HuH-7.5 (cell line): ENCODE measurements at places on chromosomes 1 and 21.

DNA sequence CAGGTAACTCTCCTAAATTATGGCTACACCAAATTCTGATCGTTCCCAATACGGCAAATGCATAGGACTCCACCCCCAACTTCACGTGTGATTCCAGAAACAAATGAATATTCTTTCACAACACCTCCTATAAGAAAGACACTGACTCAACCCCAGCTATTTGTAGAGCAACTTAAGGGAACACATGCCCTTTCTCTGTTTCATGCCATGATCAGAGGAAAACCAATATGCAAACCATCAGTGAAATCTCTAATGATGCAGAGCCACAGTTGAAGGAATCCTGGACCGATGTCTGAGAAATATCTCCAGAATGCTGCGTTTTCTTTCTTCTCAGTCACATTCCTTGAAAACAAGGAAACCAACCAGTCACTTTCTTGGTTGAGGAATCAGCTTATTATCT is 164.2 kb upstream of the PTBP2 start:
- DNase-seq = no peak

- no peak for DNase-seq
These were observed 20.1 kb upstream of the DONSON start for GRCh38 chr21:33608559-33608958.

- no peak for DNase-seq
These were observed 76.4 kb downstream of the UBE4B start for GRCh38 chr1:10108948-10109708.

GRCh38 chr1:79928901-79929300 is 922.4 kb upstream of the ADGRL4 start:
- no peak for DNase-seq

GRCh38 chr1:53631622-53632310 is 107.2 kb downstream of the GLIS1 start:
- DNase-seq = no peak

DNA sequence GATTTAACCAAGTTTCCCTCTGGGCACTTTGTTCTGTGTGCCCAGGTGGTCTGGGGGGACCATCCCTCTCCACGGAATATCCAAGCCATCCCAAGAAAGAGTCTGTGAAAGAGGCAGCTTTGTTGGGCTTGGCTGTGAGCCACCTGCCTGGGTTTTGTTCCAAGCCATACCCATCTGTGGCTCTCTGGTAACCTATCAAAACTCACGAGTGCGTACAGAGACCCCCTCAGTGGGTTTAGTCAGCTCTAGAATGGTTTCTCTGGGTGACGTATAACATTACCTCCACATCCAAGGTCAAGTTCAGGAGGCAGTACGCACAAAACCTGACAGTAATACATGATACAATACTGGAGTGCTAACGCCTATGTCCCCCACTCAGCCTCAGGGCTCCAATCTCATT is 54.2 kb downstream of the DNTTIP2 start:
- no peak for DNase-seq

DNA sequence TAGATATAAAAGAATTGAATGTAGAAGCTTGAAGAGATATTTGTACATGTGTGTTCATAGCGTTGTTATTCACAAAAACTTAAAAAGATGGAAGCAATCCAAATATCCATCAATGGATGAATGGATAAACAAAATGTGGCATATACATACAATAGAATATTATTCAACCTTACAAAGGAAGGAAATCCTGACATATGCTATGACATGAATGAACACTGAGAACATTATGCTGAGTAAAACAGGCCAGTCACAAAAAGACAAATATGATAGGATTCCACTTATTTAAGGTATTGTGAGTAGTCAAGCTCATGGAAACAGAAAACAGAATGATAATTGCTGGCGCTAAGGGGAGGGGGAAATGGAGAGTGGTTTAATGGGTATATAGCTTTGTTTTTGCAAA is 47.0 kb upstream of the DYRK1A start:
- DNase-seq = no peak

DNA sequence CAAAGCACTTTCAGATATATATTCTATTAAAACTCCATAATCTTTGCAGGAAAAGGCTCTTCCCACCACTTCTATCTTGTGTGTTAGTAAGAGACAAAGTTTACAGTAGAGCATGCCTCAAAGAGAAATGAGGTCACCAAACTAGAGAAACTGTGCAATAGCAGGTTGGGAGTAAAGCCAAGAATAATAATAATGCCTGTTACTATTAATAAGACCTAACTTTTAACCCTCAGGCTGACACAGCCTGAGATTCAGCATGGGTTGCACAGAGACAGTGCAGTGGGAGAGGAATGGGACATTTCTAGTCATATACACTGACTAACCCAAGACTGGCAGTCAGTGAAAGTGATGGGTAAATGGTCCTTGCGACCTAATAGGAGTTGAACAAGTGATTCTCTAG is 320.2 kb upstream of the NFIA start:
- DNase-seq = no peak

DNA sequence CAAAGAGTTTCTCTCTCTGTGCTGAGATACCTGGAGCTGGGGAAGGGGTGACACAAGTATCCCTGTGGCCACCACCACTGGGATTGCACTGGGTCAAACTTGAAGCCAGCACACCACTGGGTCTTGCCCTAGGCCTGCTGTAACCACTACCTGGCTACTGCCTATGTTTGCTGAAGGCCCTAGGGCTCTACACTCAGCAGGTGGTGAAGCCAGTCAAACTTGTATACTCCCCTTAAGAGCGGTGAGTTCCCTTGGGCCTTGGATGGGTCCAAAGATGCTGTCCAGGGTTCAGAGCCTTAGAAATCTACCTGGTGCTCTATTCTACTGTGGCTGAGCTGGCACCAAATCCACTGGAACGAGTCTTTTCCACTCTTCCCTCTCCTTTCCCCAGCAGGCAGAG is 47.0 kb upstream of the WDR26 start:
- DNase-seq = no peak

GRCh38 chr1:235632506-235633401 is 16.8 kb downstream of the GNG4 start:
- no peak for DNase-seq

DNA sequence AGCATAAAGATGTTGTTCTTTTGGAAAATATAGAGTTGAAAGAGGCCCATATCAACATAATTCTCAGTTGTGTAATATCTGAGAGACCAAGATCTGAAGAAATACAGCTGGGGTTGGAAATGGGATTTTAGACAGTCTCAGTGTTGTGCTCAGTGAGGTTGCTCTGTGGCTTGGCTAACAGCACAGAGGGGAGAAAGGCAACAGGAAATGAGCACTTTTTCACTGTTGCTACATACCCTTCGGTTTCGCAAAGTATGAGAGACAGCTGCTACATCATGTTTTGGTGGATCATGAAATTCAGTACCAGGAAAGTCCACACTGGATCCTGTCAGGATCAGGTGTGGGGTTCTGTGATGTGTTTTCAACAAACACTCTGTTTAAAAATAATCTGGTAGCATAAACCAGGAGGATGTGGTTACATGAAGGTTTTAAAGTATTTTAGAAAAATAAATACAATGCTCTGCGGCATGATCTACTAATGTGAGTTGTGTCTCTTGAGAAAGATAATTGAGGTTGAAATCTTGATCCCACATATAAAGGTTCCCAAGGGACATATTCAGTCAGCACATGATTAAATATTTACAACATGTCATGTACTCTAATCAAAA is 7.0 kb upstream of the GPR88 start:
- DNase-seq = no peak

DNA sequence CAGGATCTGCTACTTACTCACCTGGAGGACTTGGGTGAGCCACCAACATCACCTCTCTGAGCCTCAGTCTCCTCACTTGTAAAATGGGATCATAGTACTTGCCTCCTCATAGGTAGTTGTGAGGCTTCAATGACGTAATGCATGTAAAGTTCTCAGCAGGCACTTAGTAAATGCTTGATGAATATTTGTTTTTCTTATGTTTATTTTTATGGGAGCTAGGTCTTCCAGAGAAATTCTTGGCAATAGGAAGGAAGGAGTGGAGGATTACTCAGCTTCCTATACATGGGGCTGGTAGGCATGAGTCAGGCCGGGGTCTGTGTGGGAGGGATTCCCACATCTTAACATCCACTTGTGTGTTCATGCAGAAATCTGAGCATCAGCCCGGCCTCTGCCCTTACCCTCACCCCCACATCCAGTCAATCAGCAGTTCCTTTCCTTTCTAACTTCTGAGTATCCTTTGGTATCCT is 95.4 kb upstream of the USP24 start:
- DNase-seq = no peak

- DNase-seq = no peak
These were observed 69.5 kb upstream of the SSX2IP start for GRCh38 chr1:84759756-84760155.

DNA sequence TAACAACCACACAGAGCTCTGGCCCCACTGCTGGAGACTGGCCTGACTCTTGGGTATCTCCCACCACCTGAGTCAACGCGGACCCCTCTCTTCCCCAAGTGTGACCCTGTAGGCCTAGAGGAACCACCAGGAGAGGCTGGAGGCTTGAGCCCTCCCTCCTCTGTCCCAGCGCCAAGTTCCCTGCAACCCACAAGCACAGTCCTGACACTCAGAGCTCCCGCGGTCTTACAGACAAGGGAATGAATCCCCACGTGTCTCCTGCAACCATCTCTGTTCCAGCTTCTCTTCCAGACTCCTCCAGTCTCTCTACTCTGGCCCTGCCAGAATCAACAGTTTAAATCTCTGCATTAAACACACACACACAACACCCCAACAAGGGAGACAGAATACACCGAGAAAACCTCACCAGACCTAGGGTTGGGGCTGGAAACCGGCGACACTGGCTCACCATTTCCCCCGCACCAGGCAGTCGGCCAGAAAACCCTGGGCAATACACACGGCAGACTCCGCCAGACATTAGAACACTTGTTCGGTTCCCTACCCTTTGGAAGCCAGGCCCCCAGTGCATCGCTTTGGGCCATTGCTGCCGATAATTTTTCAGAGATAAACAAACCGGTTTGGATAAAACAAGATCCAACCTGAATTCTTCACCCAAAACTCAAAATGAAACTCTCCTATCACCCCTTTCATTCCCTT is 21.7 kb downstream of the CASZ1 start:
- no peak for DNase-seq

- no peak for DNase-seq
These were observed 2.0 kb downstream of the C1orf226 start for GRCh38 chr1:162383516-162383915.

- no peak for DNase-seq
These were observed 559.8 kb downstream of the LMO4 start for GRCh38 chr1:87888446-87888845.

DNA sequence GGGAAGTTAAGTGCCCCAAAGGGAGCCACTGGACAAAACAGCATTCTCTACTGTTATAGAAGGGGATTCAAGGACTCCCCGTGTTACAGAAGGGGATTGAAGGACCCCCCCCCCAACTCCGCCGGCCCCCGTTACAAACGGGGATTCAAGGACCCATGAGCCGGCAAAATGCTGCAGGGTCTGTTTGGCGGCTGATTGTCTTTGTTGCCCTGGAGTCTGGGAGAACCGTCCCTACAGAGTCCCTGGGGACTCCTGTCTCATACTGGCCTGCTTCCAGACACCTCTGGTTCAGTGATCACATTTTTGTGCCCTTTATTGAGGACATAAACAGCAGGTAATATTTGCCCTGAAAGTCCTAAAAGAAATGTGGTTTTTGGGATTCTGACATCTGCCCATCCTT is 96.4 kb downstream of the SYF2 start:
- no peak for DNase-seq

DNA sequence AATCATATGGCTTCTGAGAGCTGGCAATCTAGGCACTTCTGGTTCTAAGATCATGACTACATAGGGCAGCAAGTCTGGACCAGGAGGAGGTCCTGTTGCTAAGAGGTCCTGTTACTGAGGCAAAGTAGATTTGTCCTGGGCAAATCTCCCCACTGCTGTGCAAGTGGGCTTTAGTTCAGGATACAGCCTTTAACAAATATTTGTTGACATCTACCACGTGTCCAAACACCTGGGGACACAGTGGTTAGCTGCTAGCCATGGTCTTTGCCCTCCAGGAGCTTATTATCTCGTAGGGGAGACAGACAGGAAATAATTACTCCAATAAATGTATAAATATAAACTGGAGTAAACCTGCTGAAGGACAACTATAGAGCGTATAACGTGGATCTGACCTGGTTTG is 3.2 kb downstream of the CGN start:
- DNase-seq = no peak

GRCh38 chr1:26833432-26834405 is 7.2 kb downstream of the ZDHHC18 start:
- no peak for DNase-seq

DNA sequence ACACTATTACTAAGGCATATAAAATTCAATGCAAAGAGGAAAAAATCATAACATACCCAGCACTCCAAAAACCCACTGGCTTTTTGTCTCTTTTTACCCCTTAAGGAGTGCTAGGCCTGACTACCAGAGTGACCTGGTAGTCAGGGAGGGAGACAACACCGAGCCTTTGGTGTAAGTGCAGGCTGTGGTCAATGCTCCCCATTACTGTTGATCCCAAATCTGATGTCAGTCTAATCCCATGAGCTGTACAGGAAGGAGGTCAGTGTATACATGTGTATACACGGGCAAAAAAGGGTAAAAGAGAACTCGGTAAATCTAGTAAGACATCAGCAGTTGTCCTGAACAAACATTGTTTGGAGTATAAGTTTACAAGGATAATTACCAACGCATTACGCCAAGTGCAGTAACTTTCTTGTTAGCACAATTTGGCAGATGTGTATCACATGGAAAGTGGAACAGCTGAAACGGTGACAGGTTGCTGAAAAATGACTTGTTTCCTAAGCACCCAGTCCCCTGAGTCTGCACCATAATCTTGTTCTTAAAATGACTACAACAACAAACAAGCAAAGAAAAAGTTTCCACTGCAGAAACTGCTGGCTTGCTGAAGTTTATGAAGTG is 217.9 kb downstream of the KCNH1 start:
- DNase-seq = no peak

- DNase-seq = no peak
These were observed 57.9 kb upstream of the CR2 start for GRCh38 chr1:207396168-207396746.

- no peak for DNase-seq
These were observed 57.6 kb downstream of the KCNK2 start for GRCh38 chr1:215140135-215140534.

DNA sequence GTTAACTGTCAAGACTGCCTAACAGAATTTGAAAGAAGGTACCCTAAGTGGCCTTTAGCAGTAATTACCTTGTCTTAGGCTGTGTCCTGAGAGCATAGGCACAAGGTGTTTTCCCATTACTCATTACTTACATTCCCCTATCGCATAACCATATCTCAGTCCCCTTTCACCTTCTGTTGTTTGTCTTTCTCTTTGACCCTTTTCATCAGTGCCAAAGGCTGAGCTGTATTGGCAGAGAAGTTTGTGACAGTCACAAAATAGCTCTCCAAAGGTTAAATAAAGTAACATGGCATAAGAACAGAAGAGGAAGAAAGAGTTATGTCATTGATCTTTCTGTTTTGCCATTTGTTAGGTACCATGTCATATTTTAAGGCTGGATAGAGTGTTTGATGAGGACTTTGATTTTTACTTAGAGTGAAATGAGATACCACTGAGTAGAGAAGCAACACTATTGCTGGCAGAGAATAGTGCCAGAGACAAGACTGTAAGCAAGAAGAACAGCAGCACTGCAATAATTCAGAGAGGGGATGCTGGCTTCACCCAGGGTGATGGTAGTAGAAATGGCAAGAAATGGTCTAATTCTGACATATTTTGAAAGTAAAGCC is 497.8 kb downstream of the TTLL7 start:
- peak; percentile 6 for DNase-seq

- DNase-seq = peak; percentile 10
These were observed 18.4 kb upstream of the LY9 start for GRCh38 chr1:160777486-160778089.
